ENCODE measurements at places on chromosomes 1 and 21.

- DNase-seq = no peak
Observed at GRCh38 chr1:248807067-248807737, 18.5 kb downstream of the SH3BP5L start.

- no peak for DNase-seq
Observed at GRCh38 chr1:243713470-243714186, 136.4 kb downstream of the AKT3 start.

GRCh38 chr1:48679859-48680258, 96.8 kb downstream of the BEND5 start:
- DNase-seq = no peak

- DNase-seq = no peak
Observed at GRCh38 chr1:14061204-14061603, 361.2 kb downstream of the PRDM2 start.

- no peak for DNase-seq
Observed at GRCh38 chr1:110714374-110714995, 39.7 kb upstream of the KCNA3 start.

DNA sequence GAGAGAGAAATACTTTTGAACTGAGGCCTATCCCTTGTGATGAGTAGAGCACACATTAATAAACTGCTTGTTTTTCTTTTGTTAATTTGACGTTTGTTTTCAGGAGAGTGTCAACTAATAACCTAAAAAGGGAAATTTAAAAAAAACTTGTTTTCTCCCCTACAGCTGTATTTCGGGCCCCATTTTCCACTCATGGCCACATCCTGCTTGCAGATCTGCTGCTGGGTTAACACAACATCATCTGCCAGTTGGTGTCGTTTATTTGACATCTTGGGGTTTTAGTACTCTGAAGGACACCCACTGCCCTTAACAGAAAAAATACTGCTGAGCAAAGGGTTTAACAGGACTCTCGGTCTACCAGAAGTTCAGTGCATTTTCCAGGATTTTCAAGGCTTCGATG, 848 bp upstream of the PYHIN1 start:
- peak; percentile 2 for DNase-seq

DNA sequence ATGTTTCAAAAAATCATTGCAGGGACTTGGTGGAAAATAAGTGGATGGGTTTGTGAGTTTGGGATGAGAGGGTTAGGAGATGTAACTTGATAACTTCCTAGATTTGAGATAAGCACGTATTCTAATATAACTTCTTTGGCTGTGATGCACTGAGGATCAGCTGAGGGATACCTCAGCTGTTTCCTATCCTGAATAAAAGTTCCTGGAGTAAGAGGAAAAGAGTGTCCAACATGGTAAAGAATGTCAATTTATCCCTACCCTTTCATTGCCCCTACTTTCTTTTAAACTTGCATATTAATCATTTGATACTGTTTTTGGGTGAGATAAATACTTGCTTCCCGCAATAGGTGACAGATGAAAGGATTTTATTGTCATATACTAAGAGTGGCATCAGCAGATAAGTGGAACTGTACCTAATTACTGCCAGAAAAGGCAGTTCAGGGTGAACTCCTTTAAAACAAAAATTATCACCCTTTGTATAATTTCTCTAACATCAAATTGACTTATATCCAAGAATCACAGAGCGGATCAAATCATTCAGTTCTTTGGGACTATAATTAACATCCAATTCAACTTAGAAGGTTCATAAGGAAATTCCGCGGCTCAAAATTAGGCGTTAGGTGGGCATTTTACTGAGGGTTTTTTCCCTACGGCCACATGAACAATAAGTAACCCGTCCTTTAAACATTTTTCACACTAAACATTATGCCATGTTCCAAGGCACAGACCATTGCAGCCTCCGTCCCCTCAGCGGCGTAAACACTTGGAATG, 1.4 kb upstream of the SUCO start:
- DNase-seq = no peak

GRCh38 chr21:44496564-44497550, 41.5 kb downstream of the LRRC3 start:
- DNase-seq = no peak

- no peak for DNase-seq
Observed at GRCh38 chr1:208344202-208344857, 100.1 kb upstream of the PLXNA2 start.

- DNase-seq = no peak
Observed at GRCh38 chr21:25297117-25297516, 310.2 kb downstream of the MRPL39 start.

GRCh38 chr1:1391225-1391624, 7.9 kb downstream of the CCNL2 start:
- no peak for DNase-seq

GRCh38 chr1:203491664-203492063, 2.3 kb upstream of the OPTC start:
- no peak for DNase-seq

All from stimulated activated CD4-positive, alpha-beta T cell treated with anti-CD3 and anti-CD28 coated beads, Interleukin-1b, Interleukin-23, amount 100 ng/mL, for 1 hour (primary cell).